NCI-H187 (cell line): ENCODE measurements at places on chromosomes 5 and 9.

- DNase-seq = no peak
Observed at GRCh38 chr5:58224221-58224620, 235.7 kb downstream of the PLK2 start.

GRCh38 chr5:156951359-156951758 lies 11.7 kb downstream of the TIMD4 start:
- no peak for DNase-seq

GRCh38 chr9:33233626-33234342 lies 6.2 kb upstream of the SPINK4 start:
- no peak for DNase-seq

DNA sequence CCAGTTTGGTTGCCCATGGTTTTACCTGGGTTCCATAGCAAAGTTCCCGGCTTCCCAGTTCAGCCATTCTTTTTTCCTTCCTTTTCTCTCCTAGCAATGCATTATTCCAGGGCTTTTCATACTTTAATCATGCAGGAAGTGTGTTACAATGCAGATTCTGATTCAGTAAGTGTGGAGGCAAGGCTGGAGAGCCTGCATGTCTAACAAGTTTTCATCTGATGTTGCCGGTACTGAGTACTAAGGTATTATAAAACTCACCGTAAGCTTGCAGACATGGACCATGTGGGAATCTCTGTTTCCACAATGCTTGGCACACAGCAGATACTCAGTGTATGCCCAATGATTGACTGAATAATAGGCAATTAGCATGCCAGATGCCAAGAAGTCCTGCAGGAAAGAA lies 102.9 kb upstream of the SHB start:
- no peak for DNase-seq

DNA sequence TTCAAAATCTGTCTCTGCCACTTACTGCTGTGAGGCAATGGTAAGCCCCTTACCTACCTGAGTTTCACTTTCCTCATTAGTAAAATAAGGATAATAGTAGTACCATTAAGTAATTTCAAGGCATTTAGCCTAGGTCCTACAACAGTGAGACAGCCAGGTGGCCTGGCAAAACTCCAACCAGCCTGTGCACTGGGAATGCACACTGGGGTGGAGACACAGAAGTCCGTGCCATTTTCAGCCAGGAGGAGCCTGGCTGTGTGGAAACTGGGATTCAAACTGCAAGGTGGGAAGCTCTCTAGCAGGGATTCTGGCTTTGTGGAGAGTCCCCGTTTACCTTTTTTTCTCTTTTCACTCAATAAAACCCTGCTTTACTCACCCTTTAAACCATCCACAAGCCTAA lies 630.4 kb downstream of the PRELID2 start:
- no peak for DNase-seq

DNA sequence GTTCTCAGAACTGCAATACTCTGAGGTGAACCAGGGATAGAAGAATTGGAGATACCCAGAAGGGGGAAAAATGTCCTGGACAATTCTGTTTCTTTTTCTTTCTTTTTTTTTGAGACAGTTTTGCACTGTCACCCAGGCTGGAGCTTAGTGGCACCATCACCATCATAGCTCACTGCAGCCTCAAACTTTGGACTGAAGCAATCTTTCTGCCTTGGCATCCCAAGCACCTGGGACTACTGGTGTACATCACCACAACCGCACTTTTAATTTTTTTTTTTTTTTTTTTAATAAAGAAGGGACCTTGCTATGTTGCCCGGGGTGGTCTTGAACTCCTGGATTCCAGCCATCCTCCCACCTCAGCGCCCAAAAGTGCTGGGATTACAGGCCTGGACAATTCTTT lies 1.9 kb downstream of the EMB start:
- no peak for DNase-seq

DNA sequence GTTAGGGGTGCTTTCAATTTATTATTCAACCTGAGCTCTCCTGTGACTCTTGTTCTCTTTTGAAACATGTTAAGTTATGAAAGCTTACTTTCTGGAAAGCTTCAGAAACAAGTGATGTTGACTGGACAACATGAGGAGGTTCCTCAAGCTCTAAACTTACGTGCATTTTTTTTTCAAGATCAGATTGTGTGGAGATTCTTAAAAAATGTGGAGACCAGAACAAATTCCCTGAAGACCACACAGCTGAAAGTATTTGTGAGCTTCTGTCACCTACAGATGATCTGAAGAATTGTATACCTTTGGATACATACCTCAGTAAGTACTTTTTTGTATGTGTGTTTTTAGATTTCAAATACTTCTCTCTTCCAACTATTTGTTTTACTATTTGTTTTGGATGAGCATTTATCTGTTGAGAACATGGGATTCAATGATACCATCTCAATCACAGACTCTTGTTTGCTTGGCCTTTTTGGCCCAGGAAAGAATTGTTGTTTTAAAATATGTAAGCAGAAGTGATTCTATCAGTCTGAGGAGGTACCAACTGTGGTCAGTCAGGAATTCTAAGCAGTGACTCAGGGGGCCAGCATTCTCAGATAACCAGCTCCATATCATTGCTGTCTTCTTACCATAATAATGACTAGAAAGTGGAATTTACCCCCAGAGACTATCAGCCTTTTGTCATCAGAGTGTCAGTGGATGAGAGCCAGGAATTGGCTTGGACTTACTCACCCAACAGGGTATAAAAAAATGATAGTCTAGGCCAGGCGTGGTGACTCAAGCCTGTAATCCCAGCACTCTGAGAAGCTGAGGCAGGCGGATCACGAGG lies 34.4 kb upstream of the GLIPR2 start:
- DNase-seq = no peak

GRCh38 chr5:126871441-126871840 lies 94.5 kb downstream of the LMNB1 start:
- no peak for DNase-seq

GRCh38 chr5:97141031-97141430 lies 1.4 kb downstream of the LIX1 start:
- DNase-seq = no peak

- no peak for DNase-seq
Observed at GRCh38 chr9:76784881-76785280, 20.6 kb downstream of the PCA3 start.

GRCh38 chr5:173742432-173742816 lies 126.0 kb upstream of the BOD1 start:
- no peak for DNase-seq

DNA sequence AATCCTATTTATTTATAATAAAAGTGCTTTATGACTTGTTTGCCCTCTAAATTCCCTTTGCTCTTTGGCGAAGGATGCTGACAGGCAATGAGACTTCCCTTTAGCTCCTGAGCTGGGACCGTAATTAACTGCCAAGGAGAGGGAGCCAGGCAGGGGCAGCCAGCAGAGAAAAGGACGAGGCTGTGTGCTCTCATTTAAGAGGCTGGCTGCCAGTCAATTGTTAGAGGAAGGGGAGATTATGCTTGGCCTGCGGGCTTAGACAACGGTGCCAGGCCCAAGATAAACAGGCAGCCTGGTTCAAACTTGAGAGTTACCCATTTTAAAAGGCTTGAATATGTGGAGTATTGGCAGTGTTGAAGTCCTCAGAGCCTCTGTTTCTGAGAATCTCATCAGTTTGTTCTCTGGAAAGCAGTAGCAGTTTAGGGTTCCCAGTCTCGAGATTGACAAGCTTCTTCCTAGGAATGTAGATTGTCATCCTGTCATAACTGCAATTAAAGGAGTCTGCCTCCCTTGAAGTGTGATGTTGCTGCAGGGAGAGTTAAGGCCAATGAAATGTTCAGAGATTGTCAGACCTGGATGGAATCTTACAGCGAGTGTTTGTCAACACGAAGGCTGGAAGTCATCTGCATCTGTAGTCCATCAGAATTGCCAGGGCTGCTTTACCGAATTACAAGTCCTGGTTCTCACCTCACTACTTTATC lies 113.2 kb downstream of the JAKMIP2 start:
- no peak for DNase-seq

GRCh38 chr9:33318781-33319180 lies 28.5 kb downstream of the NFX1 start:
- DNase-seq = no peak

DNA sequence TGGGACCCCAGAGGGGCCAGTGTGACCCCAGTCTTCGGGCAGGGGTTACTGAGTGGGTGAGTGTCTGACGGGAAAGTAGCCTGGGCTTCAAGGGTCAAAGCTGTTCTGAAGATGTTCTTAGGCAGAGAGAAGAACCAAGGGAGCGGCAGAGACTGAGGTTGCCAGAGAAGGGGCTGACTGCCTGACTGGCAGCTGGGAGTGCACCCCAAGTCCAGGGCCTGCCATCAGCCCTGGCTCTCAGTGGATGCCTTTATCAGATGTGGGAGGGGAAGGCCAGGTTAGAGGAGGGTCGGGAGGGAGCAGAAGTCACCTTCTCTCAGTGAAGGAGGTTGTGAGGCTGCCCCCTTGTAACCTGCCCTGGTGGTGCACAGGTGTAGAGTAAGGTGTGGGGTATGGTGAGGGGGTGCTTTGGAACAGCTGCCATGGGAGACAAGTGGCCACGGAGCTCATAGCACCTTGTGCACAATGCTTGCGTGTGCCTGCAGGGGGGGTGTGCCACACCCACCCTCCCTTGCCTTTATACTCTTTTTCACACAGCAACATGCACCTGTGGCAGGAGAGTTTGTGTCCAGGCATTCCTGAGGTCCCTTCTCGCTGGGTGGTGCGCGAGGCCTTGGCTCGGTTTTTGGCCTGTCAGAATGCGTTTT lies 18.9 kb downstream of the RALGPS1 start:
- no peak for DNase-seq

DNA sequence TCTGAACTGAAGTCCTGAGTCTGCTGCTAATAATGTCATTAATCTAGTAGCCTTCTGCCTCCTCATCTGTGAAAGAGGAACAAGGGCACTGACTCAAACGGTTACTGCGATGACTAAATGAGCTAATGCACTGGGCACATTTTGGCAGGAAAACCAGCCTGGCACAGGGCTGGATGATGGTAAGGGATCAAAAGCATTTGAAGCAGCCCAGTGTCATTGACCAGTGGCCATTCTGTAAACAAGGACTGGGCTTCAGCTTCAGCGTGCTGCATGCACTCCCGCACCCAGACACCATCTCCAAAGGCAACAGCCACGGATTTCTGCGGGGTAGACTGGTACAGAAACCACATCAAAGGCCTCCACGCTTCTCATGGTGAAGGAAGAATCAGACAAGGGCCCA lies 8.0 kb downstream of the GCNT4 start:
- DNase-seq = no peak

DNA sequence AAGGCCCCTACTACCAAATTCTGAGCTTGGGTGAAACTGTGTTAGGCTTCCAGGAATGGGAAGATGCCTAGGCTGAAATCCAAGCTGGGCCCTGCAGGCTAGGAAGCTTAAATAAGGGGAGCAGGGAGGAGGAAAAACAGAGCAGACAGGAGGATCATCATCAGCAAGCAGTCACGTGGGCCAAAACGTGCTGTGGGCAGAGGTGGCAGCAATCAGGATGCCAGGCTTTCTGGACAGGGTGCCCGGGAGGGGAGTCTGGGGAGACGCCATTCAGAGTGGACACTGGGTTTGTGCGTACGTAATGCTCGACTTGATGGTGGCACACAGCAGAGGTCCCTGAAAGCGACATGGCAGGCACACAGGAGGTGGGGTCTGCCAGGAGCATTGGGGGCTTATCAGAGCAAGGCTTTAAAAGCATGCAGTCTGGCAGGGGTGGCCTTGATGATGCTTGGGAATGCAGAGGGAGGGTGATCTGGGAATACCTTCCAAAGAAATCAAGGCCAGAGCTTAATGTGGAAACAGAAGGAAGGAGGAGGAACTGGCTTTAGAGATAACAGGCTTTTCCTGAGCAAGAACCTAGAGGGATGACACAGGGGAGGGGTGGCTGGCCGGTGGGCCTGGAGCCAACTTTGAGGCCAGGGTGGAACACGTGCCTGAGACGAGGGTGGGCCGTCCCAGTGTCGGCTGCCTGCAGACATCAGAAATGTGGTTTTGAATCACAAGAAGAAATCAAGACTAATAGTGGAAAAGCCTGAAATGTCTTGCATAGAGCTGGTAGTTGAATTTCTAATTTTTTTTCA lies 212.5 kb downstream of the GADD45G start:
- no peak for DNase-seq

- no peak for DNase-seq
Observed at GRCh38 chr5:149018909-149019443, 43.9 kb downstream of the SH3TC2 start.

DNA sequence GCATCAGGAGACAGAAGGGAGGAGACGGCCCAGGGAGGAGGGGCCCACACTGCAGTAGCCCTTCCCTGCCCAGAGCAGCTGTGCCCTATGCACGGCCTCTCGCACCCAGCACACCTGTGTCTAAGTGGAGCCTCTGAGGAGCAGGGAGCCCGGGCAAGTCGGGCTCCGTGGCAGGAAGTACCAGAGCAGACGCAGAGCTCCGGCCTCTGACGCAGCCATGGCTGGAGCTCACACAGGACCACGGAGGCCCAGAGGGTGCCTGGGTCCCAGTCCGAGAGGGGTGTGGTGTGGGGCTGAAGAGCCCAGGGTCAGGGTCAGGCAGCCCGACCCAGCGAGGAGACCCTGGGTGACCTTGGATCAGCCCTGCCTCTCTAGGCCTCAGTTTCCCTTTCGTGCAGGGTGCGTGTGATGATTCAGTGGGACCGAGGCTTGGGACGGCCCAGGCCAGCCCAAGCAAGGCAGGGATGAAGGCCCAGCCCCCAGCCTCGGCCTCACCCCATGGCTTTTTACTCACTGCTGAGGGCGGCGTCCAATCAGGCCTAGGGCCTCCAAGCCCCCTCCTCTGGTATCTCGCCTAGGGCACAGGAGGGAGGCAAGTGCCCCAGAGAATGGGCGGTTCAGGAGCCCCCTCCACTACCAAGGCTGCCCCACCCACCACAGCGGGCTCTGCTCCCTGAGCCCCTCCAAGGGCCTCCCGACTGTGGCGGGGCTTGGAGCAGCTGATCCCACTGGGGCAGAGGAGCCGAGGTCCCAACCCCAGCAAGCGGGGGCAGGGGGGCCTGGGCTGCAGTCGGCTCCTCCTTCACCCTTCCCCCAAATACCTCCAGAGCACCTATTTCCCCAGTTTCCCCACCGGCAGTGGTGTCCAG lies 4.3 kb upstream of the AGPAT2 start:
- DNase-seq = no peak

DNA sequence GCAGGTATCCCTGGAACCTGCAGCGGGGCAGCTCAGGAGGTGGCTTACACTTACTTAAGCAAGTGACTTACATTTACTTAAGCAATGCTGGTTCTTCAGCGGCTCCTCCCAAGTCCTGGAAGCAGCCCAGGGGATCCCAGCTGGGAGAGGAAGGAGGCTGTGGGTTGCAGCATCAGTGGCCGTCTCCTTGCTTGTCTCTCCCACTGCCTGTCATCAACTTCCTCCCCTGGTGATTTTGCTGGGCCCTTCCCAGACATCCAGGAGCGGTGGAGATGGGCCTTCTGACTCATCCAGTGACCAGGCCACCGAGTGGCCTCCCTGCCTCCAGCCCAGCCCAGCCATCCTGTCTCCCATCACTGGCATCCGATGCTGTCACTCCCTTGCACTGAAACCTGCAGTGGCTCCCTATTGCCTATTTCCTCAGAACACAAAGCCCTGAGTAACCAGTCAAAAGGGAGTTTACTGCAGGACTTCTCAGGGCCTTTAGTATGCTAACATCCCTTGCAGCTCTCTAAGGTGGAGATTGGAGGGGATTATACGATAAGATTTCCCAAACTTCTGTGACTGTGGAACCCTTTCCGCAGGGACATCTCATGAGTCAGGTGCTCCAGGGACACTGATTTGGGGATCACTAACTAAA lies 155.9 kb upstream of the PHYKPL start:
- DNase-seq = no peak
